ENCODE measurements at places on chromosomes 2 and 18.

DNA sequence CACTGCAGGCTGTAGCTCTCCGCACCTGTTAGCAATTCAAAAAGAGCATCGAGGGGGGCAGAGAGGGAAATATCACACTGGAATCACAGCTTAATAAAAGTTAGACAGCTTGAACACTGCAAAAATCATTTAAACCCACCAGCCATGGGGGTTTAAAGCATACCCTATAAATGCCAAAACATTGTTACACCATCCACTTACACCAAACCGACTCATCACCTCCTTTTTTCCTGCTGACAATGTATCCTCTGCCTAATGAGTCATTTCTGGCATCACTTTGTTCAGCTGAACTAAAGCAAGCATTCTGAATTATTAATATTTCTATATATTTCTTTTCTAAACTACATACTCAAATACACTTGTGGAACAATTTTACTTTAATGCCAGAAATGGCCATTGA lies 21.6 kb downstream of the MC4R start:
- DNase-seq, result no peak

- DNase-seq, result no peak
Observed at GRCh38 chr2:51638811-51639210, 606.9 kb upstream of the NRXN1 start.

GRCh38 chr2:67246791-67247190 lies 150.3 kb upstream of the ETAA1 start:
- no peak for DNase-seq

GRCh38 chr18:71189581-71189980 lies 900.7 kb downstream of the SOCS6 start:
- DNase-seq, result no peak

GRCh38 chr18:56086176-56086575 lies 498.2 kb upstream of the TCF4 start:
- DNase-seq, result peak; percentile 5

DNA sequence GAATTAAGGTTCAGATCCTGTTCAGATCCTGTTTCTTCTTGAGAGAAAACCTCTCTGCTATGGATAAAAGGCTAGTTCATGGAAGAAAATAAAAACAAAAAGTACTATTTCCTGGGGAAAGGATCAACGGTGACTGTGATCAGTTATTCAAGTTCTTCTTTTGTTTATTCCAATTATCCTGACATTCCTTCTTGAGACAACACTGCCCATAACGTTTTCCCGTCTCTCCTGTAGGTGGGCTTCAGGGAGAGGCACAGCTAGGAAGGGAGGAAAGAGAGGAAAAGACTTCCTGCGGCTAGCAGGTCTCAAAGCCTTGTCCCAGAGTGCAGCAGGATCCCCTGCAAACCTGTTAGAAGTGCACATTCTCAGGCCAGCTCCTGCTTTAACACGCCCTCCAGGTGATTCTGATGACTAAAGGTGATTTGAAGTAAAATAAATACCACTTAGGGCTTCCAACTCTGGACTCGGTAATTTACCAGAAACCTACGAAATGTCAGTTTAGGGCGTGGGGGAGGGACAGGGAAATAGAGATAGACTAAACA lies 4.5 kb upstream of the FHL2 start:
- no peak for DNase-seq

- DNase-seq, result no peak
Observed at GRCh38 chr2:112713926-112714325, 6.9 kb upstream of the NT5DC4 start.

- peak; percentile 43 for DNase-seq
Observed at GRCh38 chr2:41853427-41854191, 194.2 kb upstream of the PKDCC start.

DNA sequence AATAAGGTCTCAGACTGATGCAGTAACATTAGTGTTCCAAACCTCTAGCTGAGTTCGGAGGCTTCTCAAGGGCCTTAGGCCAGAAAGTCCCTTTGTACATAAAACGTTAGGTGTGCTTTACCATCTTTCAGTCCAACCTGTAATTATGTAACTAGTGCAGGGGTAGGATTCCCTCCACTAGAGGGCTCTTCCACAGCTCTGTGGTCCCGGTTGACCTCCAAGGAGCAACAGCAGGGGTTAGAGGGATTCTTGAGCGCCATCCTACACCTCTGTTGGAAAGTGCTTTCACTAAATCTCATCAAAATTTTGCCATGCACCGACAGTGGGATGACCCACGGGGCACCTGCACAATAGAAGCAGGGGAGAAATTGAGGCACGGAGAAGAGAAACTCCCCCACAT lies 155.8 kb upstream of the LRP1B start:
- DNase-seq, result no peak

DNA sequence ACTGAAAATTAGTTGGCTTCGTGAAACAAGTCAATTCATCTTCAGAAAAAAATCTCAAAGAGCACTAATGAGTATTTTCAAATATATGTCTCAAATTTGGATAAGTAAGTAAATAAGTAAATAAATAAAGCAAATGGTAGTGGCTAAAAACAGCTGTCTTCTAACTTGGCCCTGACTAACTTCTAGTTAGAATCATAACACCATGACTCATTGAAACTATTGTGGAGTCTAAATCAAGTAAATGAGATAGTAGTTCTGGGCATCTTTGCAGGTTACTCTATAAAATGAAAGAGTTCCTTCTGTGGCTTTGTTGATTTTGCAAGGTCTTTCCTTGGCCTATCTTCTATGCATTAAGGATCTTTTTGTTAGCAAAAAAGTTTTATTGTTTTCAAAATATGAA lies 110.7 kb downstream of the SLC8A1 start:
- no peak for DNase-seq

DNA sequence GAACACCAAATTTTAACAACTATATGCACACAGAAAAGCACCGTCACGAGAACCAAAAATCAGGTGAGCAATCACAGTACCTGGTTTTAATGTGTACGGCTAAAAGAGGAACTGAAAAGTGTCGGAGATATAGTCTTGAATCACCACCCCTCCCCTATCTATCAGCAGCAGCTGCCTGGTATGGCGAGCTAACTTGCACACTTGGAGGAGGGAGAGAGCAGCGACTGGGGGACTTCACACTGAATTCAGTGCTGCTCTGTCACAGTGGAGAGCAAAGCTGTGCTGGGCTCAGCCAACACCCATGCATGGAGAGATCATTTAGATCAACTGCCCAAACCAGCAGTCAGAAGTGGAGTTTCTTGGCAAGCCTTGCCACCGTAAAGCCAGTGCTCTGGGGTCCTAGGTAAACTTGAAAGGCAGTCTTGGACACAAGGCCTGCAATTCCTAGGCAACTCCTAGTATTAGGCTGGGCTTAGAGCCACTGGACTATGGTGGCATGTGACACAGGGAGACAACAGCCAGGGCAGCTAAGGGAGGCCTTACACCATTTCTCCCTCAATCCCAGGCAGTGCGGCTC lies 89.2 kb upstream of the CD226 start:
- no peak for DNase-seq

DNA sequence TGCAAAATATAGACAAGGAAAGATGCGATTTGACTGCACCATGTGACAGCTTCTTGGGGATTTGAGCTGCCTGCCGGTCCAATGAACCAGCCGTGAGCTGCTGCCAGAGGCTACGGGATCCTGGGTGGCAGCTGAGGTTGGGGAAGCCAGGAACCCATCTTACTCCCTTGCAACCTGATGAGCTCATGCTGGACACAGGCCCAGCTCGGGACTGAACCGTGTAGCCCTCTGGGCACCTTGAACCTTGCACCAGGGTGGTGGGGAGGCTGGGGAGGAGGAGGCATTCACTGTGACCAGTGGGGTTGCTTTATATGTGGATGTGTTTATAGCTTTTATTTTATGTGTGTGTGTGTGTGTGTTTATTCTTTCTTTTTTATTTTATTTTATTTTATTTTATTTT lies 9.1 kb downstream of the ALPI start:
- no peak for DNase-seq

DNA sequence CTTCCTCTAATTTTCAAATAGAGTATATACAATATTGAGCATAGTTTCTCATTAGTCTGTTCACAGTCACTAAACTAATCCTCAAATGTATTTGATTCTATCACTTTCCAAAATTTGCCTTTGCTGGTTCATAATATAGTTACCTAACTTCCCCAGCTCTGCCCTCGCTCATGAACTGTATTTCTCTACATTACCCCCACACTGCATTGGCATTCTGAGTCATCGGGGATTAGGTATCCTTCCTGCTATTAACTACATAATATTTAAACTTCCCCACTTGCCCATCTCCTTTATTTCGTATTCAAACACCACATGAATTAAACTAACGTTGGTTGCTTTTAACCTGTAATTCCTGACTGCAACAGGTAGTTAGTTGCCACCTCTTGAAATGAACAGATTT lies 14.8 kb upstream of the CLASP1 start:
- no peak for DNase-seq

DNA sequence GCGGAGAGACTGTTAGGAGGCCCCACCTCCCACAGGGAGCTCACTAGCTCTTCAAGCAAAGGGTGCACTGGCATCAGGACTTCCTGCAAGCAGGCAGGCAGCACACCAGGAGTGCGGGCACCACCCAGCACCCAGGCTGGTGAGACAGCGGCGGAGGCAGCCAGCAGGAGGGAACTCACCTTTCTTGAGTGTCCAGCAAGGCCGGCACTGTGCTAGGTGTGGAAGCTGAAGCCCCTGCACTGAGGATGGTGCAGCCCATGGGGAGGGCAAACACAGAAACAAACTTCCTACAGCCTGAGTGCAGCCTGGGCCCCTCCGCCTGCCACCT lies 100.7 kb upstream of the ID2 start:
- no peak for DNase-seq

- DNase-seq, result no peak
Observed at GRCh38 chr2:73877071-73877802, 15.6 kb upstream of the ACTG2 start.

GRCh38 chr2:171319164-171319810 lies 114.5 kb downstream of the METTL8 start:
- no peak for DNase-seq

- DNase-seq, result no peak
Observed at GRCh38 chr2:135411646-135412045, 119.4 kb downstream of the ZRANB3 start.

- no peak for DNase-seq
Observed at GRCh38 chr2:49379406-49379805, 225.1 kb upstream of the FSHR start.

GRCh38 chr2:133641497-133641896 lies 73.2 kb upstream of the NCKAP5 start:
- peak; percentile 59 for DNase-seq

DNA sequence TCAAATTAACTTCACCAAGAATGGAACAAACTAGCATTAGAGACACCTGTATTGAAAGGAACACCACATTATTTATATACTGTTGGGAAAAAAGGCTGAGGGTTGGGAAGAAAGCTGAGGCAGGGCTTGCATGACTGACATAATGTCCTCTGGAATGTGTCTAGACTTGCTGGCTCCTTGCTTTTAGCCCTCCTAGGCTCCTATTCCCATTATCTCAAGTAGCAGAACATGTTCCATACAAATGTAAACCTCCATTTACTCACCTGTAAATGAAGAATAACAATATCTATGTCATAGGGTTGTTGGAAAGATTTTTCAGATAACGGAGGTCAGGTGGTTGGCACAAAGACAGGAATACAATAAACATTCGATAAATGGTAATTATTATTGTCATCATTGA lies 976 bp upstream of the ACADL start:
- DNase-seq, result no peak

GRCh38 chr2:29215073-29215472 lies 99.9 kb downstream of the CLIP4 start:
- no peak for DNase-seq

- peak; percentile 72 for DNase-seq
Observed at GRCh38 chr2:205685314-205686055, 3.2 kb downstream of the NRP2 start.

- no peak for DNase-seq
Observed at GRCh38 chr2:100053087-100053885, 89.1 kb downstream of the AFF3 start.

DNA sequence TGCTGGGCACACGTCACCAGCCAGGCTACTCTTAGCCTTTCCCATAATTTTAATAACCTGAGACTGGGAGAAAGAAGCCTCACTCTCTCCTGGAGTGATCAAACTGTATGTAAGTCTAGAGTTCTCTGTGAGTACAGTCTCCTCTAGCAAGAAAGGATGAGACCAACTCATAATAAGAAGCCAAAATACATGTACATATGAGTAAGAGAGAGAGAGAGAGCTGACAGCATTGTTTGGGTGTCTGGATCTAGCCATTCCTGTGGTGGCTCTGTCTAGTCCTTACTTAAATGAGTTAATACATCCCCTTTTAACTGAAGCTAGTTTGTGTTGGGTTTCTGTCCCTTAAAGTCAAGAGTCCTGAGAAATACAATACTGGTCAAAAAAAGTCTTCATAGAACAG lies 26.0 kb upstream of the ANXA4 start:
- DNase-seq, result peak; percentile 45

DNA sequence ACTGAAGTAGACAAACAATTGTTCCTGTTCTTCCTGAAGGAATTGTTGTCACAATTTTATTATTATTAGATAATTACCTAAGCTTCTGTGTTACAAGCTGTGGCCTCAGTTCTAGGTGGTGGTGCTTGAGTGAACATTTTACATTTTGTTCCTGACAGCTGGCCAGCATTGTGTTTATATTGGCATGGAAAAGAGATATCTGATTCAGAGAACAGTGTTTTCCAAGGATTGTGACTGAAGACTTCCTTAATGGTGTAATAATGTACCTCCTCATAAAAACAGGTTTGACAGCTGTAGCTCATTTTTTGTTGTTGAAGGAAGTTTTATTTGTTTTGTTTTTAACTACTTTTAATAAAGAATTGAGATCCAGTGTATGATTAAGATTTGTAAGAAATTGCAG lies 95.2 kb downstream of the EPB41L5 start:
- peak; percentile 45 for DNase-seq

GRCh38 chr2:39584283-39584965 lies 81.3 kb upstream of the TMEM178A start:
- DNase-seq, result peak; percentile 74

GRCh38 chr2:46143429-46144132 lies 153.6 kb upstream of the EPAS1 start:
- no peak for DNase-seq

DNA sequence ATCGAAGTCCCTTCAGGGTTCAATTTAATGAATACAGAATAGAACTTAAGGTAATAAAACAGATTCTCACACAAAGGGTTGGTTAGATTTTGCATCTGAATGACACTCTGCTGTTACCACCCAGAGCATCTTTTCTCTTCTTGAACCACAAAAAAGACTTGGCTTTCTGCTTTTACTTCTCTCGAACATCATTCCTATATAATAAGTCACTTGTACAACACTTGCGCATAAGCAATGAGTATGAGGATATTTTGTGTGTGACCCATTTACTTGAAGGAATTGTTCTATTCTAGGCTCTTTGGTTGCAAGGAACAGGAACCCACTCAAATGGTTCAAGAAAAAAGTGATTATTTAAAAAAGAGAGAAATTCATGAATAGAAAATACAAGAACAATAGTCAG lies 126.2 kb downstream of the NUP35 start:
- DNase-seq, result no peak

All from HFFc6 (cell line).